ENCODE measurements at places on chromosomes 2 and 18. TPM values are rescaled to one million over a fixed set of nuclear protein-coding genes. Genes with fewer than 3 reads are reported as not detected.

DNA sequence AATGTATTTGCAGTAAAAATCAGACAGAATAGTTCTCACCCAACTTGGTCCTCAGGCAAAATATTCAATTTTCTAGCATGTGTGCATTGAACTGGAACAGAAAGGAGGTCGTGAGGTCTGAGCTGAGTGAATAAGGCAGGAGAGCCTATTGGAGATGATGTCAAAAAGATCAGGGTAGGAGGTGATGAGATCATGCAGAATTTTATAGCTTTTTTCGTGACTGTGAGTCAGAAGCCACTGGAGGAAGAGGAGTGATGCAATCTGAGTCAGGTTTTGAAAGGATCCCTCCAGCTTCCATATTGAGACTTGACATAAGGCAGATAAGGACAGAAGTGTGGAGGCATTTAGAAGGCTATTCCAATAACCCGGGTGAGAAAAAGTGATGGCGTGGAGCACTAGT, 299.5 kb upstream of the SOX11 start:
- no peaks in the 10 kb centered on the region for H3K27me3 ChIP-seq
- H3K4me3 ChIP-seq = no peak overlapping the region
- no peak for DNase-seq
- no peak overlapping the region for H3K27ac ChIP-seq

GRCh38 chr2:102668171-102668570, 48.8 kb downstream of the SLC9A2 start:
- H3K4me3 ChIP-seq = no peak overlapping the region
- no peaks in the 10 kb centered on the region for H3K36me3 ChIP-seq
- no peaks in the 10 kb centered on the region for H3K27me3 ChIP-seq
- no peaks in the 10 kb centered on the region for H3K4me1 ChIP-seq

MYL12A gene
- total RNA-seq = 203 TPM

GRCh38 chr2:146239392-146240135, 1605.3 kb upstream of the ACVR2A start:
- H3K27me3 ChIP-seq = no peaks in the 10 kb centered on the region
- DNase-seq = no peak
- no peaks in the 10 kb centered on the region for H3K36me3 ChIP-seq
- H3K27ac ChIP-seq = no peak overlapping the region
- H3K4me3 ChIP-seq = no peak overlapping the region

GRCh38 chr2:227834423-227834822, 20.8 kb downstream of the CCL20 start:
- no peak for DNase-seq
- H3K27ac ChIP-seq = no peak overlapping the region
- H3K27me3 ChIP-seq = no peaks in the 10 kb centered on the region
- no peak overlapping the region for H3K4me3 ChIP-seq
- H3K4me1 ChIP-seq = no peaks in the 10 kb centered on the region

IL36A gene
- total RNA-seq = not detected

ST8SIA3 gene
- total RNA-seq = 2.7 TPM

CCDC141 gene
- 8.4 TPM for total RNA-seq

- DNase-seq = no peak
- H3K4me3 ChIP-seq = no peak overlapping the region
- H3K36me3 ChIP-seq = peaks cover 18% of the 10 kb centered on the region
- H3K27me3 ChIP-seq = no peaks in the 10 kb centered on the region
Measured at GRCh38 chr2:88753833-88754584, 62.5 kb downstream of the RPIA start.

DNA sequence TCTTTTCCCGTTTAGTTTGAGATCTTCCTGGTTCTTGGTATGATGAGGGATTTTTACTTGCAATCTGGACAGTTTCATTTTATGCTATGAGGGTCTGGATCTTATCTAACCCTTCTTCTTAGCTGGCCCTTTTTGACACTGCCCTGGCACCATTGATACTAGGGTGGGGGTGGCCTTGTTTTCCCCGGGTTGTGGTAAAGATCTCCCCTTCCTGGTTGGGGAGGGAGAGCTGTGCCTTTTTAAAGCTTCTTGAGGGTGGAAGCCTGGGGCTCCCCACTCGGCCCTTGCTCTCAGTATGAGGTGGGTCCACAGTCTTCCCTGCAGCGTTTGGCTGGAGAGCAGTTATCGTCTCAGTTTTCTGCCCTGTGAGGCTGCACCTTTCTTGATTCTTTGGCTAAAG, 66.1 kb downstream of the ASB1 start:
- no peak overlapping the region for H3K27ac ChIP-seq
- no peaks in the 10 kb centered on the region for H3K4me1 ChIP-seq
- H3K27me3 ChIP-seq = no peaks in the 10 kb centered on the region
- no peak overlapping the region for H3K4me3 ChIP-seq
- DNase-seq = no peak
- no peaks in the 10 kb centered on the region for H3K36me3 ChIP-seq

BCL11A gene
- 13.5 TPM for total RNA-seq

GRCh38 chr2:44155666-44156446, 12.8 kb upstream of the PPM1B start:
- no peaks in the 10 kb centered on the region for H3K36me3 ChIP-seq
- H3K27me3 ChIP-seq = no peaks in the 10 kb centered on the region
- DNase-seq = no peak
- H3K27ac ChIP-seq = no peak overlapping the region

- H3K27me3 ChIP-seq = no peaks in the 10 kb centered on the region
- DNase-seq = no peak
- no peak overlapping the region for H3K27ac ChIP-seq
- no peaks in the 10 kb centered on the region for H3K4me1 ChIP-seq
- H3K36me3 ChIP-seq = no peaks in the 10 kb centered on the region
Measured at GRCh38 chr18:41162781-41163180, 792.3 kb upstream of the PIK3C3 start.

GPR55 gene
- total RNA-seq = 0.12 TPM

PREPL gene
- 32.2 TPM for total RNA-seq

GRCh38 chr2:207244971-207245925, 79.5 kb upstream of the KLF7 start:
- no peak for DNase-seq
- no peaks in the 10 kb centered on the region for H3K4me1 ChIP-seq
- H3K27ac ChIP-seq = no peak overlapping the region
- no peaks in the 10 kb centered on the region for H3K36me3 ChIP-seq
- no peaks in the 10 kb centered on the region for H3K27me3 ChIP-seq
- H3K4me3 ChIP-seq = no peak overlapping the region

RAB27B gene
- total RNA-seq = 5.8 TPM

FNDC4 gene
- 9.1 TPM for total RNA-seq

EVA1A gene
- total RNA-seq = 29.4 TPM

- no peak overlapping the region for H3K27ac ChIP-seq
Measured at GRCh38 chr2:142865924-142866323, 11.5 kb upstream of the KYNU start.

- H3K36me3 ChIP-seq = no peaks in the 10 kb centered on the region
- H3K4me1 ChIP-seq = no peaks in the 10 kb centered on the region
- no peak for DNase-seq
- no peaks in the 10 kb centered on the region for H3K27me3 ChIP-seq
- no peak overlapping the region for H3K27ac ChIP-seq
Measured at GRCh38 chr2:86695053-86695691, 24.9 kb upstream of the RMND5A start.
